ENCODE measurements at places on chromosomes 7 and 10. TPM values are rescaled to one million over a fixed set of nuclear protein-coding genes. Genes with fewer than 3 reads are reported as not detected.
A peak's percentile ranks its signal among the peaks of the same experiment; 100 is the strongest.

TRPV5 gene
- not detected for total RNA-seq

FAM25C gene
- total RNA-seq = not detected

OR2A1 gene
- total RNA-seq = not detected

CH25H gene
- 0.73 TPM for total RNA-seq

SCD gene
- 173 TPM for total RNA-seq

TDRD1 gene
- not detected for total RNA-seq

FBXO24 gene
- total RNA-seq = 0.29 TPM

UNCX gene
- not detected for total RNA-seq

GFRA1 gene
- total RNA-seq = not detected

UPK3B gene
- 6.0 TPM for total RNA-seq

POLD2 gene
- 246 TPM for total RNA-seq

GIMAP4 gene
- total RNA-seq = not detected

NKX6-2 gene
- not detected for total RNA-seq

DNA sequence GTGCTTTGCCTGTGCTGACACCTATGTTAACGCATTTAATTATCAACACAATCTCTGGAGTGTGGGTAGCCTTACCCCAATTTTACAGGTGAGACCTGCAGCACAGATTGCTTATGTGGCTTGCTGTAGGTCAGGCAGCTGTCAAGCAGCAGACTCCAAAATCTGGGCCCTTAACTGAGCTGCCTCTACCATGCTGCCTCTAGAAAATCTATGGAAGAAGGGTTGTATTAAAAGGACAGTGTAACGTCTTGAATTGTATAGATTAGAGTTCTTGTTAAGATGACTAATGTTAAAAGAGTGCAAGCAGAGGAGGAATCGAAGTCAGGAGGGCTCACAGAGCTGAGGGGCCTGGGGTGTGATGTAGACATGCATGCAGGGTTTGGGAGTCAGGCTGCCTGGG lies 1.2 kb upstream of the PON3 start:
- no peak for DNase-seq

DNA sequence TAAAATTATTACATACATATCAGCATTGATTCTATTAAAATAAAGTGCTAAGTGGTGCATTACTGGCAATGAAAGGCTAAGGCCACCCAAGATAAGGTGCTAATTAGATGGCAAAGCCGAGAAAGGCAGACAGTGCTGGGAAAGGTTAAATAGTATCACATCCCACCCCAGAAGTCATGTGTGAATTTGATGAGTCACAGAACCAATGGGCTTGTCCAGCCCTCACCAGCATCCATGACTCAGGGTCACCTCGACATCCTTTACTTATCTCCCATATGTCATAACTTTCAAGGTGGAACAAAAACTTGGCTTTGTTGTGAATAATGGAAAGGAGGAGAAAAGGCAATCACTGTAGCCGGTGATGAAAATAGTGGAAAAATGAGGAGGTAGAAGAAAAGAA lies 459.1 kb downstream of the PLXNA4 start:
- no peak for DNase-seq

GRCh38 chr7:16603633-16604032 lies 41.9 kb downstream of the ANKMY2 start:
- peak; percentile 56 for DNase-seq

DNA sequence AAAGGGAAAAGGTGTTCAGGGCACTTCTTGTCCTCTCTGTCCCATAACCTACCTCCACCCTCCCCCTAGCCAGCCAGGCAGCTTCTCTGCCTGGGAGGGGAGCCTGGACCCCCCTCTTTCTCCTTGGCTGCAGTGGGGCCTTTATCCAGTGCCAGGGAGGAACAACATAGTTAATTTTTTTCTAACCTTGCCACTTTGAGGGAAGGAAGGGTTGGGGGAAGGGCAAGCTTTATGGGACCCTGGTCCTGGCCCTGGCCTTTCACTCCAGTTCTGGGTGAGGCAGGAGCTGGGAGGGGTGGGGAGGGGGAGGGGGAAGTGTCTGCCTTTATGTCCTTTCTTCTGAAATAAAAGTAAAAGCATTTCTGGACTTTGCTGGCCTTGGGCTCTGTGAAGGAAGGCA lies 4.5 kb downstream of the VGF start:
- no peak for DNase-seq

- DNase-seq = no peak
These were observed 61.3 kb downstream of the ABLIM1 start for GRCh38 chr10:114596793-114597192.

DNA sequence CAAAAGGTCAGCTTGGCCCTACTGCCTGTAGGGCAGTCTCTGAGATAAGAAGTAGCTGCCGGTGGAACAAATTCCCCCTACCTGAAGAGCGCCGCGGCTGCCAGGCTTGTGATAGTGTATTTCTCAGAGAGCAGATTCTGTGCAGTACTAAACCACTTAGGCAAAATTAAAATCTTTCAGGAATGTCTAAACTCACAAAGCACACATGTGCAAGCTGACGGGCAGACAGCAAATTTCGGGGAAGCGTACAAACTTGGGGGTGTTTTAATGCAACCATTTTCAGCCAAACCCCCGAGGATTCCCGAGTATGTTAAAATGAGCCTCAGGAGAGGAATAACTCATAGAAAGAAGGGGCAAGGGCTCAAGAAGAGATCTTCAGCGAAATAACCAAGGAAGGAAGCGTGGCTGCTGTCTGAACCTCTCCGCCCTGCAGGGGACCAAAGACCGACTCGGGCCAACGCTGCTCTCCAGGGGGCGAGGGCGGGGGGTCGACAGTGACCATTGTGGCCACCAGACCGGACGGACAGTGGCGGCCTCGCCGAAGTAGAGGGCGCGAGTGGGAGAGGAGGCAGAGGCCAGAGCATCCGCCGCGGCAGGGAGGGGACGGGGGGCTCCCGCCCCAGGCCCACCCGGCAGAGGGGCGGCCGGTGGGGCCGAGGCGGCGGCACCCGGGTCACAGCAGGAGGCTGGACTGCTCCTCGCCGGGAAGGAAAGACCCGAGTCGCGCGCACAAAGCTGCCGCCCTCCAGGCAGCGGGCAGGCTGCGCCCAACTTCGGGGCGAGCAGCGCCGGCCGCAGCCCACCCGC lies 819 bp downstream of the HYCC1 start:
- peak; percentile 29 for DNase-seq

- no peak for DNase-seq
These were observed 196.1 kb upstream of the TCF7L2 start for GRCh38 chr10:112753961-112754411.

GRCh38 chr10:100670828-100671479 lies 74.4 kb upstream of the PAX2 start:
- DNase-seq = peak; percentile 63

DNA sequence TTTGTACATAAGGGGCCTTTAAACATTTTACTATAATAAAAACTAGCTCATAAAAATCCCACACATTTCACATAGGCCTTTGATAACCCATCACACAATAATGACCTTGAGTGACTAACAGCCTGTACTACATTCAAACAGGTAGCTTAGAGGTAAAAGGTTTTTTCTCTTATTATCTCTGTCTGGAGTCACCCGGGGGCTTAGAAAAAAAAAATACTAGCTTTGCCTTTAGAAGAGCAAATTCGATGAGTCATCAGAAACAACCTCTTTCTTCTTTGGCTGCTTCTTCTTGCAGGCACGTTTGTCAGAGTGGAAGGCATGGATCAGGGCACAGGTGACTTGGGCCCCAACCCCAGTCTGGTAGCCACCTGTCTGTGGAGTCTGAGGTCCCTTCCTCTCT lies 43.4 kb upstream of the ADO start:
- DNase-seq = no peak

DNA sequence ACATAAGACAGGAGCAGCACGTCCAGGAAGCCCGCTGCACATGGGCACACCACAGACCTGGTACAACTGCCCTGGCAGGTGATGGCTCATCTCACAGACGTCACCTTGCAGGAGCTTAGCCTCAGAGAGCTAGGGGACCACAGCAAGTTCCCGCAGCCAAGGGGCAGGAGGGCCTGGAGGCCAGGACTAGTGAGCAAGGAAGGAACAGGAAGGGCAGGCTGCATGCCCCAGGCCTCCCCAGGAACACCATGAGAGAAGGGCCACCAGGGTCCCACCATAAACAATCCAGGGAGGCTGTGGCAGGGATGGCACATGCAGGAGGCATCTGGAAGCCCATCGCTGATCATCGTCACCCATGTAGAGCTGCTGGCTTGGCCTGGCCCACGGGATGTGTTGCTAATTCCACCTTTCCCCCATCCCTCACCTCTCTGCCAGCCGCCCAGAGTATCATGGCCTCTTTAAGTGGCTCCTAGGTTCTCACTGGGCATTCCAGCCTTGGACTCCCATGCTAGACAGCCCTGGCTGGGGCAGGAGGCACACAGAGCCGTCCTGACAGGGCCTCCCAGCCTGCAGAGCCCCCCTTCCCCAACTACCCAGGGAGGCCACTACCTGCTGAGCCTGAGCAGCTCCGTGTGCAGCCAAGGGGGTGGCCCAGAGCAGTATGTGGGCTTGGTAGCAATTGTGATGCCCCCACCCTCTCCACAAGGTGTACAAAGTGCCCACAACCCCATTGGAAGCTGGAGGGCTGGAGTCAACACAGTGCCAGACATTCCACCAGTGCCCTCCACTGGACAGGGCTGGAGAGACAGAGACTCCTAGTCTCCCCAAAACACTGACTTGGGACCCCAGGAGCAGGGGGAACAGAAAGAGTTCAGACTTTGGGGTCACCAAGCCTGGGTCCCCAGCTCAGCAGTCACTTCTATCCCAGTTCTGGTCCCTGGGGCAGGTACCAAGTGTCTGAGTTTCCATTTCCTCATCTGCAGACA lies 35.5 kb downstream of the GRID1 start:
- no peak for DNase-seq

DNA sequence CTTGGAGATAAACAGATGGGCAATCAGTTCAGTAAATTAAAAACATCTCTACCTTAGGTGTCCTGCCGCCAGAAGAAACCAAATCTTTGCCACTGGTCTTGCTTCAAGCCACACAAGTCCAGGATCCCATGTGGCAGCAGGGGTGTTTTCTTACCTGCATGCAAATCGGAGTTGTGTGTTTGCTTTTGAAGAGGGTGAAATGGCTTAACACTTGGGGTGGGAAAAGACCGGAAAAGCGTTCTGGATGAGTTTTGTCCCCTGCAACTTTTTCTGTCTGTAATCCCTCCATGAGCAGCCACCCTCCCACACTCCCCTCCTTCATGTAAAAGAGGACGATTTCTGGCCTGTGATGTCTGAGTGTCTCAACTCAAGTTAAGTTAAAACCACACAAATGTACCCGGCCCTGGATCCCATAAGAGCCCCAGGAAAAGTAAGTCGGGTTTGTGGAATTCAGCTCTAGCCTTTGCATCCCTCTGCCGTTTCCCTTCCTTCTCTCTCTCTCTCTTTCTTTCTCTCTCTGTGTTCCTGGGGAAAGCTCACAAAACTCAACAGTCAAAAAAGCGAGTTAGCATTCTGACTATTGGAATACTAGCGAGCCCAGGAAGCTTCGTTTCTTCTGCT lies 178.5 kb downstream of the TCF7L2 start:
- DNase-seq = no peak

- DNase-seq = no peak
These were observed 7.6 kb downstream of the ARHGAP12 start for GRCh38 chr10:31921031-31921430.

GRCh38 chr7:108329514-108329913 lies 126.7 kb downstream of the NRCAM start:
- DNase-seq = no peak

DNA sequence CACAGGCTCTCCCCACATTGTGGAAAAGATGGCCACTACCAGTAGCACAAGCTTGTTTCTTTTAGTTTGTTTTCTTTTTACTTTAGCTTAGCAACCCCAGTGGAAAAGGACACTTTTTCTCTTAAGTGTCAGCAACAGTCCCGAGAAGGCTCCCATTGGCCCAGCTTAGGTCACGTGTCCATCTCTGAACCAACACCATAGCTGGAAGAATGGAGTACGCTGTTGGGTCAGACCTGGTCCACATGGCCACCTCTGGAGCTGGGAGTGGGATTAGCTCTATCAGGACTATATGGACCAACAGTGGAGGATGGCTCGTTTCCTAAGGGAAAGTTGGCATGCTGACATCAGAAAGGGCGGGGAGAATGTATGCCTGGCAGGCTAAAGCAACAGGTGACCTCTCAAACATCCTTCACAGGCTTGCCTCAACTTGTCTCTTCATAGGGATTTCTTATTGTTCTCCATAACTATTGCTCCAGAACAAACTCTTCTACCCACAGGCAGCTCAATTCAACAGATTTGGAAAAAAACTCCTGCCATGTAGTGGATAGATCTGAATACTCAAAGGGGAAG lies 27.6 kb upstream of the NEUROG3 start:
- DNase-seq = no peak

DNA sequence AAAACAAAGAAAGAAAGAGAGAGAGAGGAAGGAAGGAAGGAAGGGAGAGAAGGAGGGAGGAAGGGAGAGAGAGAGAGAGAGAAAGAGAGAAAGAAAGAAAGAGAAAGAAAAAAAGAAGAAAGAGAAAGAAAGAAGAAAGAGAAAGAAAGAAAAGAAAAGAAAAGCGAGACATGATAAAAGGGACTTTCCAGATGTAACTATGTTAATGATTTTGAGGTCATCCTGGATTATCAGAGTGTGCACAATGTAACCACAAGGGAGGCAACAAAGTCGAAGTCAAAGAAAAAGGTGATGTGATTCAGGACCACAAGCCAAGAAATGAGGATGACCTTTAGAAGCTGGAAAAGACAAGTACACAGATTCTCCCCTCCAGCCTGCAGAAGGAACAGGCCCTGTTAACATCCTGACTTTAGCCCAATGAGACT lies 48.9 kb upstream of the PAX2 start:
- no peak for DNase-seq

GRCh38 chr10:35367107-35367859 lies 31.0 kb downstream of the CCNY start:
- DNase-seq = no peak

DNA sequence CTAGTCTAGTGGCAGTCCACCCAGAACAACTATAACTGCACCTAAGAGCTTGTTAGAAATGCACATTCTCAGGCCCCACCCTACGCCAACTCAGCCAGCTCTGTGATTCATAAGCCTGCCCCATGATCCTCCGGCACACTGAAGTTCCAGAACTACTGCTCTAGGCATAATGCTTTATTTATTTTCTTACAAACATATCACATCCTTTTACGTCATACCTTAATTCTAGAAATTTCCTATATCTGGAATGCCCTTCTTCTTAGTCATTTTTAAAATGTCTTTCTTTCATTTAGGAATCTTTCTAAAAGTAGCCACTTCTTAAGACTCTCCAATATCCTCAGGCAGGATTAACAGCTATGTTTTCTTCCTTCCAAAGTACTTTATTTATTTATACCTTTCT lies 480.1 kb downstream of the INHBA start:
- DNase-seq = no peak

DNA sequence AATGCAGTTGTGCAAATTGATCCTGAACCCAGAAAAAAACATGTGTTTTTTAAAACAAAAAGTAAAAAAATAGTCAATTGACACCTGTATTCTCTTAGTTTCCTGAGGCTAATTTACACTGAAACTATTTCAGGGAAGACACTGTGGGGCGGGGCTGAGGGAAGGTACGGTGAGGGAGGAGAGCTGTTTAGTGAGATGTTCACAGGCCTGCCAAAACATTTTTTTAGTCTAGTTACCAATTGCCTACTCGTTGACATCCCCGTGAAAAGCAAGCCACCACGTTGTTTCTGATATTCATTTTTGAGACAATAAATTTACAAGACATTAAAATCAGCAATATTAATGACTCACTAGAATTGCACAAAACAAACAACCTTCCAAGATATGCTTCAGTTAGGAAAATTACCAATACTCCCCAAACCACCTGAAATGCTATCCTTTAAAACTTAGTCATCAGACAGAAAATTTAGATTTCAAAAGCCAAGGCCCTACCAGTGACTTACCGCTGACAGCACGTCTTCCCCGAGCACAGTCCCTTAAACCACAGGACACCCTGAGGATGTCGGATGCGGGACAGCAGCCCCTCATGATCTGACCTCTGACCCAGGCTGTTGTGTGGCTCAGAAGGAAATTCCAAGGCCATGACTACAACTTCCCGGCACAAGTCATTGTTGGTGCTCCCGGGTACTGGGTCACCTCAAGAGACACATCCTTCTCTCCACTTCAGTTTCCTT lies 279.2 kb downstream of the PRPF18 start:
- peak; percentile 44 for DNase-seq

All from Calu3 (cell line).